CD14-positive monocyte (primary cell): ENCODE measurements at places on chromosomes 12 and 14. TPM values are rescaled to one million over a fixed set of nuclear protein-coding genes. Genes with fewer than 3 reads are reported as not detected.

GRCh38 chr12:19937161-19937560, 431.2 kb upstream of the PDE3A start:
- no peak for DNase-seq

DNA sequence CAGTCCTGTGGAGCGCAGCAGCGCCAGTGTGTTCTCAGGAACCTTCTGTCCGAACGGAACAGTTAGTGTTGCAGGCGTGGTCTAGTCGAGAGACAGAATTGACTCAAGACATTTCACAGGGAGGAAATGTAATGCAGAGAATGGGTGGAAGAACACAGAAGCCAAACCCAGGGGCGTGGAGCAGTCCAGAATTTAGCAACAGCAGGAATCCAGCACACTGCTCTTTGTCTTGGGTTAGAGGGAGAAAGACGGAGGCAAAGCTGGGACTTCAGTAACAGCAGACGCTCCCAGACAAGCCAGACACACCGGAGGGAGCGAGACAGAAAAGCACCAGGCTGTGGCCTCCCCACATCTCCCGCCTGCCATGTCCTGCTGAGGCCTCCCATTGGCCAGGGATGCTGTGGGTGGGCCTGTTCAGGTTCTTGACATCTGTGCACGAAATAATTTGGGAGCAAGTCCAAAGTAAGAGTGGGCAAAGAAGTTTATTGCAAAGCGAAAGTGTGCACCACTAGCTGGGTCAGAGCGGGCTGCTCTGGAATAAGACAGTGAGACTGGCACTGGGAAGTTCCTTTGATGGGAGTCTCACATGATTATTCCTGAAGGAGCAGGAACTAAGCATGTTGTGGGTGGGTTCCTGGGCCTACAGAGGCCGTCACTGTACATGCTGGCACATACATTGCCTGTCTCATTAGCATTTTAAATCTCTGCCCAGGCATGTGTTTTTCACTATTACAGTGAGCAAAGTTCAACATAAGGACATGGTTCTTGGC, 339.3 kb upstream of the SFSWAP start:
- no peak for DNase-seq

DNA sequence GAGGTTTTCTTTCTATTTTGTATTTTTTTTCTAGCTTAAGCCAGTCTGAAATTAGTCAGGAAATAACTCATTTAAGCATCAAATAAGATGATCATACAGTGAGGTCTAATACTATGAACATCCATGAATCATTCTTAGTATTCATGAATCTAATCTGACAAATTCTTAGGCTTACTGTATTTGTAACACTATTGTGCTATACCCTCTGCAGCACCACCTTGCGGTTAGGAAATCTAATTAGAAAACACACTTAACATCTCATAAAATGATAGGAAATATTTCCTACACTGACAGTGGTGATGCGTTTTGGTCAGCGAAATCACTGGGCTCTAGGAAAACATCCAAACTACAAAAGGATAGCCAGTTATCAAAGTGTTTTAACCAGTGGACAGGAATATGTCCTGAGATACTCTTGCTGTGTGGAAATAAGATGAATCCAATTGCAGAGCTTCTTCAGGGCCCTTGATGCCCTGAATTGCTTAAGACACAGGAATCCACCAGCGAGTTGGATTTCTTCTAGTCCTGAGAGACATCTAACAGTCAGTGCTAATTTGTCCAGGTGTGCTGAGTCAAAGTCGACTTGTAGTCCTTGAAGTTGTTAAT, 109.3 kb upstream of the MYF6 start:
- no peak for DNase-seq

The HCAR2 gene
- polyA plus RNA-seq: 13.0 TPM
